ENCODE measurements at places on chromosomes 13 and 19.

GRCh38 chr13:23833733-23834611, 55.2 kb downstream of the MIPEP start:
- DNase-seq, result no peak

- DNase-seq, result no peak
Measured at GRCh38 chr19:46745521-46746280, at the start of gene FKRP. FKRP (plus strand) TSS chr19:46746057; CDS start chr19:46755451, 9,394 bp downstream.

DNA sequence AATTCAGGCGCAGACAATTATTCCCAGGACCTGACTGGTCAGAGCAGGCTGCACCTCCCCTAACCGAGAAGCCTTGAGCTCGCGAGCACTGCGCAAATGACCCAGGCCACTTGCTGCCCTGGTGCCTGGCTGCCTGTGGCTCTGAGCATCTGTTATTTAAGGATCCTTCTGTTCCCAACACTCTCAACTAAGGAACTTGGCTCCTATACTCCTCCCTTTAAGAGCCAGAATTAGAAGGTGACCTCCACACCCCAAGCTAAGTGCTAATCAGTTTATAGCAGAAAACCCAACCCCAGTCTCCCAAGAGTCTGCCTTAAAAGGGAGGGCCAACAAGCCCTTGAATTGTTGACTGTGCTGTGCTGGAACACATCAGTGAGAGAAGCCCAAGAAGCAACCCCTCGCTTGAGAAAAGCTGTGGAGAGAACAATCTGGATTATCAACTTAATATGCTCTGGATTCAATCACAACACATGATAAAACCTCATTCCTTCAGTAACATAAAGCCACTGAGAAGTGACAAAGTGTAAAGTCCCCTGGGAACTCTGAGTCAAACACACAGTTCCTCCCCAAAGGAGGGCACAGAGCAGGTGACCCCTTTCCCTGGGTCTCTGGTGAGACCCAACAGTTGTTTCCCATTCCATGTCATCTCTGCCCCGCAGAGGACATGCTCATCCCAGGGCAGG, 14.6 kb downstream of the AKAP8L start:
- no peak for DNase-seq

- no peak for DNase-seq
Measured at GRCh38 chr13:78786459-78786858, 127.5 kb upstream of the OBI1 start.

- no peak for DNase-seq
Measured at GRCh38 chr13:91100944-91101343, 246.5 kb upstream of the MIR17HG start.

DNA sequence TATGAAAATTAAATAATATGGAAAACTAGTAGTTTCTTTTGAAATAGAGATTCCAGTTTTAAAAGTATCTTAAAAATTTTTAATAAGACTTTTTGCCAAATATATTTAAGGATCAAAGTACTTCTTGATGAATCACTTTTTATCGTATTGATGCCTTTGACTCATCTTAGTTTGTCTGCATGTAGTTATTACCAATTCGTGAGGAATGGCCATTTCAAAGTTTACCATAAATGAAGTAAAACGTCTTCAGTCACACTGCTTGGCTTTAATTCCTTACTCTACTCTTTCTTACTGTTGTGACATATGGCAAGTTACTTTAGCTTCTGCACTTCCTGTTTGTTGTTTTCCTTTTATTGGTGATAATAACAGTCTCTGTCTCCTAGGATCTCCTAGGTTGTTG, 38.3 kb downstream of the NDFIP2 start:
- peak; percentile 23 for DNase-seq

DNA sequence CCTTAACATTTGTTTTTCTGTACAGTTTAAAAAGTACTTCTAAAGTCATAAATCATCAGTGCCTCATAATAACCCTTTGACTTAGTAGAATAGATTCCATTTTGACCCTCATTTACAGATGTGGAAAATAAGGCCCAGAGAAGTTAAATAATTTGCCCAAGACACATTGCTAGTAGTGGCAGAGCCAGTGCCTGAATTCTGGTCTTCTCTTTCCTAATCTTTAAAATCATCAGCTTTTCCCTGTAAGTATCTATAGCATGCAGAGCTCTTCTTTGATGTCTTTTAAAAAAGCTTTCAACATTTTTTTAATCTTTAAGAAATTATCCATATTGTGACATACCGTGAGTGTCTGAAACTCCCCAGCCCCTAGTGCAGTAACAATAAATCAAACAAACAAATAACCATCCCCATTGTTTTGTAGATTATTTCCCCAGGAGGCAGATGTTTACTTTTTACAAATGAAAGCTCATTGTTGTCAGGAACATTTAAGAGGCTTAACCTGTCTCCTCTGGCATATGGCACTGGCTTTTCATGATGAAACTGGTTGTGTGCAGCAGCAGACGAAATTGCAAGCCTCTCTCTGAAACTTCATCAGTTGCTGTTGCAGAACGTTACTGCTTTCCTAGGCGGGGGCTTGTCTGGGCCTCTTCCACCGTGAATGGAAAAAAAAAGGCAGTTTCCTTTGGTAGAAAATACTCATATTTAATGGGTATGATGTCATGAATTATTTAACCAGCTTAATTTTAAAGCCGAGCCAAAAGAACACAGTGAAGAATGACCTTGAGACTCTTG, 31.7 kb upstream of the PCDH8 start:
- no peak for DNase-seq
